Glomerular endothelial cell (primary cell): ENCODE measurements at places on chromosomes 12 and 14. TPM values are rescaled to one million over a fixed set of nuclear protein-coding genes. Genes with fewer than 3 reads are reported as not detected.

DNAI7 gene
- total RNA-seq, result not detected in 2 replicates

PLXNC1 gene
- total RNA-seq, result 0.15 and 0.99 TPM in 2 replicates

GNB3 gene
- total RNA-seq, result 0.39 and 2.3 TPM in 2 replicates

HOXC5 gene
- total RNA-seq, result 0.12 TPM in 1 of 2 replicates, not detected in the other

C12orf60 gene
- total RNA-seq, result 0.24 and 2.1 TPM in 2 replicates

P2RX2 gene
- not detected in 2 replicates for total RNA-seq

NACA gene
- 892 and 1,291 TPM in 2 replicates for total RNA-seq

CDC42BPB gene
- 130 and 191 TPM in 2 replicates for total RNA-seq

CEBPE gene
- total RNA-seq, result not detected in 2 replicates
